ENCODE measurements at places on chromosomes 12 and 14.

DNA sequence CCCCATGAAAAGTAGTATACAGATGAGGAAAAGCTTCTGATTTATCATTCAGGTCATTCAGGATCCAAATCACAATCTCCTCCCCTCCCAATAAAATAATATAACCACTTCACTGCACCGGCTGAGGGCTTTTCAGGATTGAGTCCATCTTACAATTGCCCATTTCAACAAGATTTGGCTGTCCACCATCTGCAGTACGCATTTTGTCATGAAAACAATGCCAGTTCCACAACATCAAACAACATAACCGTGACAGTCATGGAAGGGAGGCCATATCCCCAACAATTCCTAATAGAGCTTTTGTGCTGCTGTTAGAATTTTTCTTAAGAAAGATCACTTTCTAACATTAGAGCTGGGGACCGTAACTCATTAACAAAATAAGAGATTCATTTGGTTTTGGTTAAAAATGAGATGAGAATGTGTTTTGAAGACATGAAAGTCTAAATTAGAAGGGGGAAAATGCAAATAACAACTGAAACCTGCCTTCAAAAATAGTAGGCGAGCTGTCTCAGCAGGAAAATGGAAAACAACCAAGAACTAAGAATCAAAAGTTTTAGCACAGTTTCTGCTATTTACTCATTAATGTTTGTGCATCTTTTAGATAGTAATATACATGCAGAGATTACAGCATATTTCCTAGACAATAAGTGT, 38.3 kb upstream of the TMTC2 start:
- DNase-seq: no peak

DNA sequence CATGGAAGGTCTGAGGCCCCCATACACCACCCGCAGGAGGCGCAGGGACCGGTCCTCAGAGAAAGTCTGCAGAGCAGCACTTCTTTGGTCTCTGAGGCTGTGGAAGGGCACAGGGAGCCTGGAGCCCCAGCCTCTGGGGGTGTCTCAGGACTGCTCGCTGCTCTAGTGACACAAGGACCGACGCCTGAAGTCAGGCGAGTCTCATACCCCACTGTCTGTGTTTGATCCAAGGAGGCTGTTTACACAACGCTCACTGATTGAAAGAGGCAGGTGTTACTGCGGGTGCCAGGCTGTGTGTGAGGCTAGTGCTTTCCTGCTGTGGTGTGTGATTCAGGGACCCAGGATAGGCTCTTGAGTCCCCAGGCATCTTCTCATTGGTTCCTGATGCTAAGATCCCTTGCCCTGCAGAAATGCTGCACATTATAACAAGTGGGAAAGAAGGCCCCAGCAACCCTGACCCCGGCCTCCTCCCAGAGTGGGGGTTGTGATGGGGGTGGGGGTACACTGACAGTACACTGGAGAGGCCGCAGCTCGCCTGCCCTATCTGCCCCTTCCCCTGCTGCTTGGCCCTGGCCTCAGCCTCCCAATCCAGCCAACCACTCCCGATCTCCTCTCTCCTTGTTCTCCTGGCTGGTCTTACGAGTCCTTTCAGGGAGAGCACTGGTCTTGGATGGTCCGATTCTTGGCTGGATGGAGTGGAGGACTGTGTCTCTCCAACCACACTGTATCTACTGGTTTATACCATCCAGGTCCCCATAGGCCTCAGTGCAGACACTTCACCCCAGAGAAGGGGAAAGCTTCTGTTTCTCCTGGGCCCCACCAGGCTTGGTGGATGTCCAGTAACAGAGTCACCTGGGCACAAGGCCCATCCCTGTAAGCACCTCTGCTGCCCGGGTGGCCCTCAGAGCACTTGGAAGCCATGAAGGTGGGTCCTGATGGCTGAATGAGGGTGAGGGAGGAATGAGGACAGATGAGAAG, 6.6 kb downstream of the CACNA2D4 start:
- DNase-seq: no peak

GRCh38 chr12:75162845-75163244, 46.8 kb downstream of the KCNC2 start:
- DNase-seq: no peak

DNA sequence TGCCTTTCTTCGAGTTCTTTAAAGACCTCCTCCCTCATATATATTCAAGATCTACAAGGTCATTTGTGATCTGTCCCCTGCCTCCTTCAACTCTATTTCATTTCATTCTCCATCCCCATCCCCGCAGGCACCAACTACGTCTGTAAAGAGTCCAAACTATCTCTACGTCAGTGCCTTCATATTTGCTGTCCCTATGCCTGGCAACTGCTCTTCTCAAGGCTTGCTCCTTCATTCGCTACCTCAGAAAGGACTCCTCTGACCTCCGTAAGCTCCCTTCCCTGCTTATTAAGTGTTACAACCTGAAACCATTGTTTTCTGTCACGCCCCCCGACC, 650 bp downstream of the LLPH start:
- peak; percentile 11 for DNase-seq

- DNase-seq: no peak
These were observed 577.2 kb downstream of the PRKD1 start for GRCh38 chr14:29350496-29350895.

- no peak for DNase-seq
These were observed 163.1 kb upstream of the IFNG-AS1 start for GRCh38 chr12:67826148-67826547.

- DNase-seq: no peak
These were observed 608 bp downstream of the PTGES3 start for GRCh38 chr12:56687223-56688128.

DNA sequence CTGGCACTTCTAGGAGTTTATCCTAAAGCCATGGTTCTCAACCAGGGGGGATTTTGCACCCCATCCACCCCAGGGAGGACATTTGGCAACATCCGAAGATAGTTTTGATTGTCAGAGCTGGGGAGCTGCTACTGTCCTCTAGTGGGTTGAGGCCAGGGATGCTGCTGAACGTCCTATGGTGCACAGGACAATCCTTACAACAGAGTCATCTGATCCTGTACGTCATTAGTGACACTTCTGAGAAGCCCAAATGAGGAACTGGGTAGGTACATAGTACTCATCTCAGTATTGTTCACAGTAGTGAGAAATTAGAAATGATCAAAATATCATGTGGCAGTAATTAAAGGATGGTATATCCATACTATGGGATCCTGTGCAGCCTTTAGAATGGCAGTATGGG, 185.1 kb downstream of the CHST11 start:
- DNase-seq: no peak

GRCh38 chr12:65740873-65741600, 83.2 kb upstream of the HMGA2 start:
- peak; percentile 77 for DNase-seq

- DNase-seq: peak; percentile 54
These were observed 30.0 kb downstream of the GALNT4 start for GRCh38 chr12:89494411-89495231.

- DNase-seq: peak; percentile 99
These were observed 58.2 kb upstream of the FLRT2 start for GRCh38 chr14:85471744-85472143.

DNA sequence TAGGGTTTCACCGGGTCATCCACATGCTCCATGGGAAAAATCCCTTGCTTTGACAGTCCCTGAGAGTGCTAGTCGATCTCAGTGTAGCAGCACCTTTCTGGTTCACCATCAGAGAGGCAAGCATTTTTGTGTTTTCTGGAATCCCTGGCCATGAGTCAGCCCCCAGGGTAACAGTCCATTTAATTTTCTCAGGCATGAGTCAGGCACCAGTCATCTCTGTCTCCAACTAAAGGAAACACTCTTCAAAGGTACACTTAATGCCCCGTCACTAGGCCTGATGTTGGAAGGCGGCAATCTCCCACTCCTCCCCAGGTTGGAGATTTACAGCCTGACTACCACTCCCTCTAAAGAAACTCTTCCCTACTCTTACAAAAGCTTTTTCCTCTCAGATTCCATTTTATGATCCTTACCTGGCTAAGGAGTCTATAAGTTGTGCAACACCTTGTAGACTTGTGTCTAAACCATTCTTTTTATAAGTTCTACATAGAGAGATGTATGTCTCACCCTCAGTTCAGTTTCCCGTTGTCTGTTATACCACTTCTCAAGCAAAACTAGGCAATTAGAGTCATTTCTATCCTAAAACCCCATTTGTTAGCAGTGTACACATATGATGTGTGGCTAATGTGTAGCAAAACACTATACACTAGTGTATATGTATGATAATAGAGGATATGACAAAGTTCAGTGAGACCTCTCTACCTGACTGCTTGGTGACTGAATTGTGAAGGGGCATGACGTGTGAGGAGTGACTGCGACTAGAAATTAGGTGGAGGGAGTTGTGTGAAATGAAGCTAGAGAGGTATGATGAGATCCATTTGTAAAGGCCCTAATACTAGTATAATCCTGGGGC, 24.6 kb downstream of the TMEM19 start:
- DNase-seq: peak; percentile 89

GRCh38 chr12:59404109-59404650, 191.6 kb upstream of the SLC16A7 start:
- no peak for DNase-seq

DNA sequence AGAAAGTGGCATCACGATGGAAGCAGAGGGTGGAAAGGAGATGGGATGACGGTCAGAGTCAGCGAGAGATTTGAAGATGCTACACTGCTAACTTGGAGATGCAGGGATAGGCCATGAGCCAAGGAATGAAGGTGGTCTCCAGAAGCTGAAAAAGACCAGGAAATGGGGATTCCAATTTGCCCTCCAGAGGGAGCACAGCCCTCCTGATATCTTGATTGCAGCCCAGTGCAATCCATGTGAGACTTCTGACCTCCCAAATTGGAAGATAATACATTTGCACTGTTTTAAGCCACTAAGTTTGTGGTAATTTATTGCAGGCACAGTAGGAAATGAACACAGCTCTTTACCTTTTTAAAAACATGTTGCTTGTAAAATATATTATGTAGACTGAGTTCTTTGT, 549.5 kb downstream of the VRK1 start:
- DNase-seq: no peak

DNA sequence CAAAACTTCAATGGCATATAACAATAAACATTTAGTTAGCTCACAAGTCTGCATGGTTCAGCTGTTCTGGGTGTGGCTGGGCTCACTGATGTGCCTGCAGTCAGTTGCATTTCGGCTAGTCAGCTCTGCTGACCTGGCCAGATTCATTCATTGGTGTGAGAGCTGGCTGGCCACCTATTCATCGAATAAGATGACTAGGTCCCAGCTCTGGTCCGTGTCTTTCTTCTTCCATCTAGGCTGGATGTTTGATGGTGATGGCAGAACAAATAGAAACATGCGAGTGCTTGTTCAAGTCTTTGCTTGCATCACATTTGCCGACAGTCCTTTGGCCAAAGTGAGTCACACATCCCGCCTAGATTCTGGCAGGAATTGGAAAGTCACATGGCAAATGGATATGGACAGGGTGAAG, 203.3 kb upstream of the CRY1 start:
- DNase-seq: no peak

- DNase-seq: no peak
These were observed 59.4 kb upstream of the FICD start for GRCh38 chr12:108455706-108456105.

DNA sequence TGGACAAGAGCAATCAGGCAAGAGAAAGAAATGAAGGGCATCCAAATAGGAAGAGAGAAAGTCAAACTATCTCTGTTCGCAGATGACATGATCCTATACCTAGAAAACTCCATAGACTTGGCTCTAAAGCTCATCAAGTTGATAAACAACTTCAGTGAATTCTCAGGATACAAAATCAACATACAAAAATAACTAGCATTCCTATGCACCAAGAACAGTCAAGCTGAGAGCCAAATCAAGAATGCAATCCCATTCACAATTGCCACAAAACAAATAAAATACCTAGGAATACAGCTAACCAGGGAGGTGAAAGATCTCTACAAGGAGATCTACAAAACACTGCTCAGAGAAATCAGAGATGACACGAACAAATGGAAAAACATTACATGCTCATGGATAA, 417.5 kb upstream of the ATP2B1 start:
- no peak for DNase-seq

DNA sequence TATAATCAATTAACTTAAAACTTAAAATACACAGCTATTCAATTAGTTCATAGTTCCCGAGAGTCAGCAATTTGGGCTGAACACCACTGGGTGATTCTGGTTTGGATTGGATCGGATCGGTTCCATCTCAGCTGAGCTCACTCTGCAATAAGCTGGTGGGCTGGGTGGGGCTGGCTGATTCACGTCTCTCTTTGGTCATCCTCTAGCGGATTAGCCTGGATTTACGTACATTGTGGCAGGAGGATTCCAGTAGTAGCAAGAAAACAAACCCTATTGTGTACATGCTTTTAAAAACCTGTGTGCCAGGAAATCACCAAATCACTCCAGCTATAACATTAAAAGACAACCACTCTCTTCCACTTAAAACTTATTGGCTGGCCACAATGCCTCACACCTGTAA, 3.2 kb upstream of the CLEC4C start:
- DNase-seq: no peak

GRCh38 chr14:96309896-96310330, 53.2 kb downstream of the ATG2B start:
- DNase-seq: no peak

- DNase-seq: no peak
These were observed 4.2 kb downstream of the ERO1A start for GRCh38 chr14:52690983-52691760.

DNA sequence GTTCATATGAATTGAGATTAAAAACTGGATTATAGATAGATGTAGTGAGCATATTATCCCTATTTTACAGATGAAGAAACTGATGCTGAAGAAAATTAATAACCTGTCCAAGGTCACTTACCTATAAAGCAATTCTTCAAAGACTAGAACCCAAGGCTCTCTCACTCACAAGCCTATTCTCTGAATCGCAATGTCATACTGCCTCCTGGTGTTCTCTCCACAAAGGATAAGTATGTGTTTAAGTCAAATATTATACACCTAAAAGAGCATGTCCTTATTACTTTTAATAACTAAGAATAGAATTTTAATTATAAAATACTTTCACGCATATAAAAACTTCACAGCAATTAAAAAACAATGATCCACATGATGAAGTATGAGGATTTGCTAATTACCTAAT, 721.3 kb upstream of the USP15 start:
- peak; percentile 21 for DNase-seq

- DNase-seq: no peak
These were observed 2.7 kb upstream of the TC2N start for GRCh38 chr14:91870001-91870400.

DNA sequence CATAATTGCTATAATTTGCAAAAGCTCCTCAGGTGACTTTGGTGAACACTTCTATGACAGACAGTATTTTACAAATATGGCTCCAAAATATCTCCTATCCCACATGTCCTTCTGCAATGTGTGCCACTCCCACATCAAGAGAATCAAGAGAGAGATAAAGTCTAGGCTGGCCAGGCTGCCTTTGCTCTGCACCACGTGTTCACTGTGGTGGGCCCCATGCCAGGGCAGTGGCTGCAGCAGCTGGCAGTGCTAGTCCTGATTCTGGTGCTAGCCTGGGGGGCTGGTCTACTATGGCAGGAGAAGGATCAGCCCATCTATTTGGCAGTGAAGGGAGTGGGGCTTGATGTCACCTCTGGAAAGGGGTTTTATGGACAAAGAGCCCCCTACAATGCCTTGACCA, 86.3 kb downstream of the DRAM1 start:
- no peak for DNase-seq

DNA sequence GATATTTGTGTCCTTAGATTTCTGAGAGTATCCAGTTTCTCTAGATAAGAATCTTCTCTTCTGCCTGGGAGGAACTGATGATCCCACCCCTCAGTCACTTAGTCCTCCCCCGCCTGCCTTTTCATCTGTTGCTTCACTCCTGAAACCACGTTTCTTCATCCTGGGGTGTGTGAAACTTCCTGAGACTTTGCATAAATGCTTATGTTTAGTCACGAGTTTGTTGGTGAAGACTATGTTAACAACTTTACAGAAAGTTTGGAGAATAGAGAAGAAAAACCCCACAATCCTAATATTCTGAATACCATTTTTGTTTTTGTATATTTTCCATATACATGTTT, 33.2 kb downstream of the MARK3 start:
- DNase-seq: peak; percentile 66

Data from brain microvascular endothelial cell (primary cell).